CD8-positive, alpha-beta memory T cell (primary cell): ENCODE measurements at places on chromosomes 11 and 22. TPM values are rescaled to one million over a fixed set of nuclear protein-coding genes. Genes with fewer than 3 reads are reported as not detected.

MOV10L1 gene
- total RNA-seq = not detected

SLC5A1 gene
- not detected for total RNA-seq

MYO18B gene
- total RNA-seq = 0.59 TPM

VWA5A gene
- total RNA-seq = 2.9 TPM

TRIM49B gene
- total RNA-seq = not detected
